Activated T-helper 1 cell treated with anti-CD3 and anti-CD28 coated beads, Interleukin-2, amount 50 U/mL, for 16 hours (primary cell): ENCODE measurements at places on chromosomes 2 and 18.

DNA sequence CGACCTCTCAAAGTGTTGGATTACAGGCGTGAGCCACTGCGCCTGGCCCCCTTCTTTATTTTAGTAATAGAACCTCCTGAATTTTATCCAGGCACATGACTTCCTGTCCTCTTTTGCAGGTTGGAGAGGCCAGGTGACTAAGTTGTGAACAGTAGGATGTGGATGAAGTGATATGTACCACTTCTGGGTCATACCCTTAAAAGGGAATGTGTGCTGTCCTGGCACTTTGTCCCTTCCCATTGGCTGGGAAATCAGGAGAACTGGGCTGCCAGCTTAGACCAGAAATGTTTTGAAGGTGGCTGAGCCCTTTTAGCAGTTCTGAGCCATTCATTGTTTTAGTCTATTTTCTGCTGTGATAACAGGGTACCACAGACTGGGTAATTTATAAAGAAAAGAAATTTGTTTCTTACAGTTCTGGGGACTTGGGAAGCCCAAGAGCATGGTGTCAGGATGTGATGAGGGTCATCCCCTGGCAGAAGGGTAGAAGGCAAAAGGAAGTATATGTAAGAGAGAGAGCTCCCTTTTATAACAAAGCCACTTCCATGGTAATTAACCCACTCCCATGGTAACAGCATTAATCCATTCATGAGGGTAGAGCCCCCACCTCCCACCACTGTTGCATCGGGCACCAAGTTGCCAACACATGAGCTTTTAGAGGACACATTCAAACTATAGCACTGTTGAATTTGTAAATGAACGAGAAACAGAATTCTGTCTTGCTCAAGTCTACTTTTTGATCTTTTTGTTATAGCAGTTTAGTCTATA is 79.1 kb downstream of the TTC27 start:
- DNase-seq, result no peak

- no peak for DNase-seq
These were observed 52.9 kb downstream of the SCG2 start for GRCh38 chr2:223549215-223549614.

DNA sequence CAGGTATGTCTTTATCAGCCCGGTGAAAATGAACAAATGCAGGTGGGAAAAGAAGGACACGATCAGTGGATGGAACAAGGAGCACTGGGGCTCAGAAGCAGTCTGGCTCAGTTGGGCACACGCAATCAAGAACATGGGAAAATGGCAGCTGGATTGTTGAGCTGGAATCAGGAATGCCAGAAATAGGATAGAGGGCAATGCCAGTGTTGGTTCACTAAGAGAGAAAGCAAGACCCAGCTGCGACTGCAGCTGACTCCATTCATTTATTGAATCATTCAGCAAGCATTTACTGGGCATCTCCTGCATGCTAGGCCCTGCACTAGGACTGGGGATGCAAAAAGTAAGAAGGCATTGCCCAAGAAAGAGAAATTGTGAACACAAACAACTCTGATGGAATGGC is 13.6 kb upstream of the TTR start:
- no peak for DNase-seq

DNA sequence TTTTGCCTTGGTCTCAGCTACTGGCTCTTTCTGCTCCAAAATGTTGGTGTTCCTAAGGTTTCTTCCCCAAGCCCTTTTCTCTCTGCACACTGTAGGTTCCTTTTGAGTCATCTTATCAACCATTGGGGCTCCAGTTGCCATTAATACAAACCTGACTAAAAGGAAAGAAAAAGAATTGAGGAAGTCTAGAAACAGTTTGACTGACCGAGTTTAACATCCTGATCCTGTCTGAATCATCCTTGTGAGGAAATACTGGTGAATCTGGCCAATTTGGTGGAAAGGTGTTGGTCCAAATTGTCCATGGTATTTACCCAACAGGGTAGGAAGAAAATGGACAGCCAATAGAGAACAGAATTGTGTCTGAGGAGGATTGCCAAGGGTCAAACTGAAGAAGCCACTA is 38.3 kb downstream of the CRYGD start:
- DNase-seq, result no peak

- no peak for DNase-seq
These were observed 274.1 kb downstream of the AFF3 start for GRCh38 chr2:99868260-99868659.

DNA sequence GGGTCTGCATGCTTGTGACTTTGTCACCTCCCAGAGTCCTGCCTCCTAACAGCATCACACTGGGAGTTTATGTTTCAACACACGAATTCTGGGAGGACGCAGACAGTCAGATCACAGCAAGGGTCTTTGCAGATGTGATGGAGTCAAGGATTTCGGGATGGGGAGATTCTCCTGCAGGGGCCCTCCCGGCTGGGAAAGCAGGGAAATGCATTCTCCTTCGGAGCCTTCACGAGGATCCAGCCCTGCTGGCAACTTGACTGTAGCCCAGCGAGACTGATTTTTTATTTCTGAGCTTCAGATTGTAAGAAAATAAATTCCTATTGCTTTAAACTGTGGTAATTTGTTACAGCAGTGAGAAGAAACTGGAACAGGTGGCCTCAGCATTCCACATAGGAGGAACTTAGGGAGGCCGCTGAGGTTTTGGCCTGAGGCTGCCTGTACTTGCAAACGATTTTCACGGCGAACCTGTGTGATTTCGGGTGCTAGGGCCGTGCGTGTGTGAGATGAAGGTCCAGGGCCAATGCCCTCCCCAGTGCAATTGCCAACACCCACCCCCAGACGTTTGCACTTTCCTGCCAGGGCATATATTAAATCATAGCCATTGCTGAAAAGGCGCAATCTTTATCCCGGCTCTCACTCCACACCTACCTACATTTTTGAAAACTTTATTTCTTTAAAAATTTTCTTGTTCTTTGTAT is 79.8 kb downstream of the ASB1 start:
- DNase-seq, result no peak

DNA sequence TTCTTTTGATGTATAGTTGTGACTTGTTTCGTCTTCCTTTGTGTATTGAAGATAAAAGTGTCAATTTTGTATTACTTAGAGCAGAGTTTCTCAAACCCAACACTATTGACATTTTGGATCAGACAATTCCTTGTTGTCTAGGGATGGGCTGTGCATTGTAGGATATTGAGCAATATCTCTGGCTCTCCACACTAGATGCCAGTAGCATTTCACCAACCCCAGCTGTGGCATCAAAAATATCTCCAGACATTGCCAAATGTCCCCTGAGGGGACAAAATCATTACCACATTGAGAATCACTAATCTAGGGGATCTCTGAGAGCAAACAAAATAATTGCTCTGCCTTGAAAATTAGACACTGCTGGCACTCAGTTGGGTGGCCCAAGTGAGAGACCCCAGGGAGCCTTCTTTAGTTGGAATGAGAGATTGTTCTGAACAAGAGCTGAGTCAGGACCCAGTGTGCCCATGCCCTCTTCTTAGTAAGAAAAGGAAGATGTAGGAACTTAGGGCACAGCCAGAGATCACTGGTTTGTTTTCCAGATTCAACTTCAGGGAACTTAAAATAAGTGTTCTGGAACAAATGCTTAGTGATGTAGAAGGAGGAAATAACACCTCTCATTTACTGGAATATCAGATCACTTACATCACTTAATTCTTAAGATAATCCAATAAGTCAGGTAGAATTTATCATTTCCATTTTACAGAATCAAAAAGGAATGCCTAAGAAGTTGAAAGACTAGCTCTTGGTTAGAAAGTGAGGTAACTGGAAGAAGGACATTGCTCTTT is 466.6 kb upstream of the TNP1 start:
- DNase-seq, result no peak

GRCh38 chr2:74696829-74697228 is 42.8 kb downstream of the SEMA4F start:
- DNase-seq, result no peak

DNA sequence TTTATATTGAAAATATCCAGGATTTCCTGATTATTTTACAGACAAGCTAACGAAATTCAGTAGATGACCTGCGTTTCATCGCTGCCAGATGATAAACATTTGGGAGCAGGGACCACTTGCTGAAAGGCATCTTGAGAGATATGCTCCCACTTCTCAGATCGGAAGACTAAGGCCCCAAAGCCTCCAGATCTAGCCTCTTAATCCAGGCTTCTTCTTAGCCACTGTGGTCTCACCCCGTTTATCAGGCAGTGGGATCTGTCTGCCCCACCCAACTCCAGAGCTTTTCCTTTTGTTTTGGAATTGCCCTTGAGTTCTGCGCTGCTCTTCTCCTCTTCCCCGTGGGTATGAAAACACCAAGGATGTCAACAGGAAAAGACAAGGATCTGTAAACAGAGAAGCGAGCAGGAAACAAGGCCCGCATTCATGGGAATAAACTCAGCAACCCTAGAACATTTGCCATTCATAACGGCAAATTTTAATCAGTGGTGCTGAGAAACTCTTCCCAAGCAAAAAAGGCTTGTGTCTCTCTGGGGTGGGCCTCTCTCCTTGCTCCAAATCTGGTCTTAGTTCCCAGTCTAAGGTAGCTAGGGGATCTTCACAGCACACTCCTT is 21.4 kb downstream of the MYL12B start:
- DNase-seq, result no peak

DNA sequence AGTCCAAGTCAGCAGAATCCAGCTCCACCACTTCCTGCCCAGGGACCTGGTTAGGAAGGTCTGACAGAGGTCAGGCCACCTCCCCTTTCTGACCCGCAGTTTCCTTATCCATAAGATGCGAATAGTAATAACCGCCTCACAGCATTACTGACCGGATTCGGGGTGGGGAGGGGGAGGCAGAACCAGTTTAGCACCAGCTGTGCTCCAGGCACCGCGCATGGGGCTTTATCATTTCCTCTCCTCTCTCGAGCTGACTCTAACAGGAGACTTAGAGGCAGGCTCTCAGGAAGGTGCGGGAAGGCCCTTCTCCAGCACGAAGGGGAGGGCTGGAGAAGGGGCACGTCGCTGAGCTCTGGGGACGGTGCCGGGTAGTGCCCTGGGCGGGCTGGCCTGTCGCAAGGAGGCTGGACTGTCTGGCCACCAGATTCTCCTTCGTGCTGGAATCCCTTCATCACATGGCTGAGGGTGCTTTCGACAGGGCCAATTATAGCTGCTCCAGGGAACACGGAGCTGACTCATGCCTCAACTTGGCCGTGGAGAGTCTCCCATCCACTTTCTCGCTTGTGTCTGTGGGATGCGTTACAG is 5.7 kb downstream of the EHD3 start:
- no peak for DNase-seq

DNA sequence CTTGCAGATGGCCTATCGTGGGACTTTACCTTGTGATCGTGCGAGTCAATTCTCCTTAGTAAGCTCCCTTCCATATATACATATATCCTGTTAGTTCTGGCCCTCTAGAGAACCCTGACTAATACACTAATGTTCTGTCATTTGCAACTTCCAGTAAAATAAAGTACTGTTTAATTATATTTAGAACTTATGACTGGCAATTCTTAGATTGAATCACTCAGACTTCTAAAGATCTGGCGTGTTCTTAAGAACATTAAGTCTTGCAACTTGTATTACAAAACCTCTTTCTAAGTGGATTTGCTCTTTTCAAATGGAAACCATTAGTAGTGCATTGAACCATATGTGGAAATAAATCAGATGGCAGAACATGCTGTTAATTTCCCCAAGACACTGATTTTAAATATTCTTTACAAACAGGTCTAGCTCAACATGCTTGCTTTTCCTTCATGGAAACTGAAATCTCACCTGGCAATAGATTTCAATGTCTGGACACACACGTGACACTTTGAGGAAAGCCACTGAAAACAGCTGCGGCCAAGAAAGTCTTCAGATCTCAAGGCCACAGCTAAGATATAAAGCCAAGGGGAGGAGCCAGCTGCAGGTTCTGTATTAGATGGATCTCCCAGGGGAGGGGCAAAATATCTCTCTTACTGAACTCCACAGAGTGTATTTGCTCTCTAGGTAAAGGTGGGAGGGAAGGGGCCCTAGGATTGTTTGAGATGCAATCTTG is 50.6 kb downstream of the PMAIP1 start:
- DNase-seq, result no peak

DNA sequence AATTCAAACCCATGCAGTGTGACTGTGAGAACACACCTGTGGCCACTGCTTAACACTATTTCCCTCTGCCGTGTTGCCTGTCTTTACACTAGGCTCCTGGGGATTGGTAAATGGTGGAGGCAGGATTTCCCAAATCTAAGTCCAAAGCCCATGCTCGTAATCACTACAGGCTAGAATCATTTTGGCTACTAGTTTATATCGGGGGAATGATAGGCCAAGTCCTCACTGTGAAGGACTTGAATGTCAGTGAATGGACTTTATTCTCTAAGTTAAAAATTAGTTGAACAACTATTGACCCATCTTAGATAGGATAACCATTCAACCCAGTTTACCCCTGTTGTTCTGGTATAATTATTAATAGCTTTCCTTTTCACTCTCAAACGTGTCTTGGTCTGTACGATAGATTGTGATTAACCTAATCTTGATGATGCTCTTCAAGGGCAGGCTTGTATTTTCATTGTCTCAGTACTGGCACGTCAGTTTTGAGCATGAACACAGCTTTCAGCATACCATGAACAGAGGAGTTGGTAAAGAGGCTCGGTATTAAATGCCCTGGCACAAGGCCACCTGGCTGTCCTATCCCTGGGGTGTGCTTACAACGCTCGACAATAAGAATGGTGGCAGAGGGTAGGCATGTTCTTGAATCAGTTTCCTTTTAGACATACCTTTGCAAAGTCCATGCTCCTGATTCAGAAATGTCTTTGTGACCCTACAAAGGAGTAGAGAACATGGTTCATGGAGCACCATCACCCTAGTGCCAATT is 148.8 kb downstream of the RTN4 start:
- no peak for DNase-seq

DNA sequence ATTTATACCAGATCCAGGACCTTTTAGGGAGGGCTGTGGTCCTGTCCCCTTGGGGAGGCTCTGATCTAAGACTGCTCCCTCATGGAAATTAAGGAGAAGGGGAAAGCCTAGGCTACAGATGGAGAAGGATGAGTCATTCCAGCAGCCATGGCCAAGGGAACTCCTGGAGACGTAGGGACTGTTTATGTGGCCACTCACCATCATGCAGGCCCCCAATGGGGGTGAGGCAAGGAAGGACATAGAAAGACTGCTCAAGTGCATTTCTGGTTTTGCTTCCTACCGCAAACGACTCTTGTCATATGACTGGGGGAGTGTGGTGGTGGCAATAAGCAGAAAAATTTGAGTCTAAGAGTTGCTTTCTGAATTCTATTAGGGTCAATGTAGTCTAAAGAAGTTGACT is 54.0 kb upstream of the CYP1B1 start:
- DNase-seq, result no peak

GRCh38 chr2:126776255-126776654 is 120.3 kb downstream of the GYPC start:
- DNase-seq, result no peak

DNA sequence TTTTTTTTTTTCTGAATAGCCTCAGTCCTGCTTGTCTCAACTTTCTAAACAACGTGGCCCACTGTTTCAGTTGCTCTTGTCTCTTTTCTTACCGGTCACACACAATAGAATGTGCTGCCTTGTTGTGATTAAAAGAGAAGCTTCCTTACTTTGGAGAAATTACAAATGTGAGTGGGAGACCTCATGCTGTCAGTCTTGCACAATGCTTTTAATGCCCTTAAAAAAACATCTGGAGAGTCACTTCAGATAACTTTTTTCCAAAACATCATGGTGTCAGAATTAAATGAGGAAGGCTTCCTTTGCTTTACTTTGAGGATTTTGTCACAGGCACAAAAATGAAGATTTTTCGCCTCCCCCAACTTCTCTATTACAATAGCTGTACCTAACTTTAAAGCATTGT is 37.7 kb downstream of the LHCGR start:
- no peak for DNase-seq

- no peak for DNase-seq
These were observed 71.4 kb upstream of the LDLRAD4 start for GRCh38 chr18:13147130-13147529.

- DNase-seq, result no peak
These were observed 599.4 kb downstream of the RNF144A start for GRCh38 chr2:7516484-7517063.

GRCh38 chr18:70046207-70046606 is 98.5 kb upstream of the CD226 start:
- no peak for DNase-seq
